ENCODE measurements at places on chromosomes 11 and 22.

GRCh38 chr11:113603277-113604059 is 102.6 kb downstream of the TMPRSS5 start:
- DNase-seq: peak; percentile 51

GRCh38 chr11:61266602-61267001 is 25.6 kb downstream of the PGA5 start:
- DNase-seq: no peak

DNA sequence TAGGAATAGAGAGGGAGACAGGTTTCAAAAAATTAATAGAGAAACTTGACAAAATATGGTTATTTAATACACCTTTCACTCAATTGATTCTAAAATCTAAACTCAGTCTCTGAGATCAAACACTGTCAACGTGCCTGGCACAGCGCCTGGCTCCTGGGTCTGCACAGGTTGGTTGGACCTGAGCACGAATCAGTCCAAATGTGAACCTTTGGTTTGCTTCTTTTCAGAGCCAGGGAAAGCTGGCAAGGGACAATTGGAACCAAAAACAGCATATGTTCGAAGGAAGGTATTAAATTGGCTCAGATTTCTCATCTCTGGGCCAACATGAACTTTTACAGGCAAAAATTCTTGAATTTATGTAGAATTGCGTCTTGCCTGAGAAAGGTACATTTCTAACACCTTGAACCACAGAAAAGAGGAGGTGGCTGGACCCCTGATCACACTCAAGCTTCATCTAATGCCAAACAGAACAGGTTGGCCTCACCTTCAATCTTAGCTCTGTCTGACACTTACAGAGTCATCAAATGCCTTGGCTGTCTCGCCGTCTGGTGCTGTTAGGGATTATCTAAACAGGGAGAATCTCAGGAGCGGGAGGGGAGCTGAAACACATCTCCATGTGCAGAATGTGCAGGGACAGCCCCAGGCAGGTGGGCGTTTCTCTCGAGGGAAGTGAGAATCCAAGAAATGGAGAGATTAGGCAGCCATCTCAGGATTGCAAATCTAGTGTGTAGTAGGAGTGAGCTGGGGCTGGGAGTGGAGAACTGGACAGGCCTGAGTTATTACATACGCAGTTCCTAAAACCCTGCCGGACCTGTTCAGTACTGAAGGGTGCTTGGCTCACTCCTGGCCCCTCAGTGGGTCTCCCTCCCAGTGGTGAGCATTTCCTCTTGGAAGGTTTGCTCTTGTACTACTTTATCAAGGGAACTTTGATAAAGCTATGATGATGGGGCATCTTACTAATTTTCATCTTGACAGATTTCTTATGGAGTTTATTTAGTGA is 442.2 kb upstream of the B3GAT1 start:
- DNase-seq: no peak

GRCh38 chr11:111792955-111793500 is 26.8 kb upstream of the PPP2R1B start:
- DNase-seq: no peak

GRCh38 chr11:14259186-14259784 is 99.7 kb downstream of the RRAS2 start:
- no peak for DNase-seq

- no peak for DNase-seq
These were observed 305.5 kb downstream of the DDX10 start for GRCh38 chr11:108970221-108970991.

DNA sequence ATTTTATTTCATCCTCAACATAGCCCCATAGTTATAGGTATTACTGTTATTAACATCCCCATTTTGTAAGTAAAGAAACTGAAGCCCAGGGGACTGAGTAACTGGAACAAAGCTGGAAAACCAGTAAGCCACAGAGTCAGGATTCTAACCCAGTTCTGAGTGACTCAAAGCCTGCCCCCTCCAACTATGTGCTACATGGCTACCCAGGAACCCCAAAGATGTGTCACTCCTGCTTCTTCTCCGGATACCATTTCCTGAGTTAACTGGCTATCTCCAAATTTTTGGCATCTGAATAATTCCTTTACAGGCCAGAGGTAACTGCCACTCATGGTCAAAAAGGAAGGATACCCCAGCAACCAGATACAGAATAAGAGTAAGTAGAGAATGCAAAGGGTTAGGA is 43.6 kb downstream of the TENM4 start:
- DNase-seq: no peak

GRCh38 chr11:67357831-67358670 is 4.7 kb upstream of the POLD4 start:
- no peak for DNase-seq

- DNase-seq: no peak
These were observed 57.2 kb downstream of the DDI1 start for GRCh38 chr11:104093426-104094280.

DNA sequence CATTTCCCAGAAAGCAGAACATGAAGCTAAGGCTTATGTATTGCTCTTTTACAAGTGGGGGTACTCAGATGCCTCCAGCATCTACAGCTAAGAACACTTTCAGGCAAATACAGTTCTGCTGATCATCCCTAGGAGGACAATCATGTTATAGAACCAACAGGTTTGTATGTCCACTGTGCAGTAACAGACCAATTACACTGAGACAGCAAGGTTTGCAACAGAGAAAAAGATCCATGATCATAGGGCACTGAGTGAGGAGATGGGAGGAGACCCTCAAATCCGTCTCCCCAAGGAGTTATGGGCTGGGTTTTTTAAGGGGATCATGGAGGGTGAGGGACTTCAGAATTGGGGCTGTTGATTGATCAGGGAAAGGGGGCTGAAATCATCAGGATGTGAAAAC is 39.1 kb upstream of the GRK3 start:
- no peak for DNase-seq

- DNase-seq: no peak
These were observed 171.1 kb downstream of the CADM1 start for GRCh38 chr11:115333121-115333520.

GRCh38 chr11:82767123-82767522 is 33.5 kb upstream of the FAM181B start:
- DNase-seq: no peak

GRCh38 chr11:8709002-8709672 is 26.5 kb downstream of the RPL27A start:
- DNase-seq: peak; percentile 83

- DNase-seq: peak; percentile 6
These were observed 80.5 kb downstream of the CLPB start for GRCh38 chr11:72353861-72354260.

GRCh38 chr11:11731311-11732083 is 109.7 kb upstream of the GALNT18 start:
- peak; percentile 30 for DNase-seq

- DNase-seq: no peak
These were observed 13.6 kb upstream of the OR56B1 start for GRCh38 chr11:5722622-5723021.

DNA sequence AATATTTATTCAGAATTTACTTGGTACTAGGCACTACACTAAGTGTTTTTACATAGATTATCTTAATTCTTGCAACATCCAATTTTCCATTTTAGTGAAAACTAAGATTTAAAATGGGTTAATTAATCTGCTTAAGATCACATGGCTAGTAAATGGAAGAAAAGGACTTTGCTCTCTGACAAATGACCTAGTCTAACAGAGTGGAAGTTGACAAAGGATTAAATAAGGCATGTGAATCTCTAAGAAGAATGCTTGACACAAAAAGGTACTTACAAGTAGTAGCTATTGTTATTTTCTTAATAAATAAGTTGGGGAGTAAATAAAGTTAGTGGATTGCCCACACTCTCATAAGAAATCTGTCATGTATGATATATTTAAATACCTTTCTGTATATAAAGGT is 584.8 kb downstream of the DLG2 start:
- DNase-seq: no peak

GRCh38 chr22:31692186-31692886 is 30.3 kb upstream of the PISD start:
- DNase-seq: no peak

DNA sequence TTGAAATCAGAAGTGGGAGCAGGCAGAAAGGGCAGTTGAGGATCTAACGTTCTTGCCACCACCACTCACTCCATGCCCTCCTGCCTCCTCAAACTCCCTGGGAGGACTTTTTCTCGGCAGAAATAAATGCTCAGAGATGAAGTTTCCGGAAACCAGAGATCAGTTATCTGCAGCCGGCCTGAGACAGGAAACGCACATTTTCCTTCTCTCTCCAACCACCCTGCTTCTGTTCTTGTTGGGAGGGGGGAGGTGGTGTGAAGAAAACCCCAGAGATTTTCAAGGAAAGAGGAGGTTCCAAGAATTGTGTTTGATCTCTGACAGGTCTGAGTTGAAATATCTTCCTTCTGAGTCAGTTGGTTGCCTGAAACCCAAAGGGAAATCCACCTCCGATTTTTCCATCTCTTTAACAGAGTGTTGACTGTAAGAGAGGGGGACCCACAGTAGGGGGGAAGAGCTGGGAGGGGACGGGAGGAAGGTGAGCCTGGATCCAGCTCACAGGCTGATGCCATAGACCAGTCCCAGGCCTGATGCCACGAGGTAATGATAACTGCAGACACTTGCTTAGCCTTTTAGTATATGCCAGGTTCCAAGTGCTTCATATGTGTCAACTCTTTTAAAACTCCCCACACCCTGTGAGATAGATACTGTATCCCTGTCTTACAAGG is 100.8 kb downstream of the TRAF6 start:
- DNase-seq: no peak

GRCh38 chr22:46866591-46866990 is 104.1 kb downstream of the TBC1D22A start:
- peak; percentile 24 for DNase-seq

DNA sequence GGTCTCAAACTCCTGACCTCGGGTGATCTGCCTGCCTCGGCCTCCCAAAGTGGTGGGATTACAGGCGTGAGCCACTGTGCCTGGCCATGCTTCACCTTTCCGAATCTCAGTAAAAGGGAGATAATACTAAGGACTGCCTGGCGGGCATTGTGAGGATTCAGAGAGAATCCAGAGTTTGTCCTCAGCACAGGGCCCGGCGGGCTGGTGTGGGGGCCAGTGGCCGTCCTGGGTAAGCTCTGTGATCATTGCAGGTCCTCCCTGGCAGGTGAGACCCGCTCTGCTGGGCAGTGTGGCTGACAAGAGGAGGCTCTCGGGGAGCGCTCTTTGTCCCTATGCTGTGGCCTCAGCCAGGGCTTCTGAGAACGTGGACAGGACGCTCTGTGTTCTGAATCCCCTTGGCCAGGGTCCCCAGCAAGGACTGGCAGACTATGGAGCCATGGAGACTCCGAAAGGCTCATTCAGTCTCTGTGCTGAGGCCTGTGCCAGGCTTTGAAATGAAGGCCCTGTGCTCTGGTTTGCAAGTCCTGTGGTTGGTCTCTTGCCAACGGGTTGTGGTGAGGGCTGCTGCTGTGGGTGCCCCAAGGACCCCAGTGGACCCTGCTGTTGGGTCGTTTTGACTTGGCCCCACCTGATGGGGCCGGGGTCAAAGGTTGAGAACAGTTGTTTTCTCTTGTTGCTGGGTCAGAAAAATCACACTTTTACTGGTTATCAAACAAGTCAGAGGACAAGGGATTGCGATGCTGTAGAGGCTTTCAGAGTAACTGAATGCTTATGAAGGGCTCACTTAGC is 2.1 kb downstream of the TPCN2 start:
- no peak for DNase-seq

GRCh38 chr11:74681686-74682651 is 49.3 kb downstream of the CHRDL2 start:
- DNase-seq: no peak

GRCh38 chr11:95147364-95147905 is 57.8 kb downstream of the ENDOD1 start:
- DNase-seq: peak; percentile 62

GRCh38 chr22:37925767-37926166 is 19.7 kb downstream of the MICALL1 start:
- DNase-seq: no peak

DNA sequence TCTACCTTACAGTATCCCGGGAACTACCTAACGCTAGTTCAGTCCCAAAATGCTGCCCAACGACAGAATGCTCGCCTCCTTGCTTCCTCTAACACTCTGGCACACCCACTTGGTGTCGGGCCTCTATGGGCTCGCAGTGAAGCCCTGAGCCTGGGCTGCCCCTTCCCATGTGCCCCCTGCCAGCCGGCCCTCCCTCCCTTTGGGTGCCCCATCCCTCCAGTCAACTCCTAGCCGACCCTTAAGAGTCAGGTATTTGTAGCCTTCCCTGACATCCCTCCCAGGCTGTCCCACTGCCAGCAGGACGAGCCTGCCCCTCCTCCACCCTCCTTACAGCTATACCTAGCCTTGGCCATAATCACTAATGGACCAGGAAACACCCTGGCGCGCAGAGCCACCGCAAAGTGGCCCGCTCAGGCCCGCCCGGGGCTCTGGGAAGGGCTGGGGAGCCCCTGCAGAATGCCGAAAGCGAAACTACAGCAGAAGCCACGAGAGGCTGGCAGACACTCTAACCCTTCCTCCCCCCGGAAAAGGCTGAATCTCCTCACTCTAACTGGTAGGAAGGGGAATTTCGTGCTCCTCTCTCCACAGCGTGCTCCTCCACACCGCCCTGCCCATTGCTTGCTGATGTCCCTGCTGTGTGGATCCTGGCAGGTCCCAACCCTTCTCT is 8.2 kb downstream of the CBX7 start:
- peak; percentile 25 for DNase-seq

GRCh38 chr11:36150986-36151385 is 138.2 kb downstream of the COMMD9 start:
- DNase-seq: peak; percentile 47

DNA sequence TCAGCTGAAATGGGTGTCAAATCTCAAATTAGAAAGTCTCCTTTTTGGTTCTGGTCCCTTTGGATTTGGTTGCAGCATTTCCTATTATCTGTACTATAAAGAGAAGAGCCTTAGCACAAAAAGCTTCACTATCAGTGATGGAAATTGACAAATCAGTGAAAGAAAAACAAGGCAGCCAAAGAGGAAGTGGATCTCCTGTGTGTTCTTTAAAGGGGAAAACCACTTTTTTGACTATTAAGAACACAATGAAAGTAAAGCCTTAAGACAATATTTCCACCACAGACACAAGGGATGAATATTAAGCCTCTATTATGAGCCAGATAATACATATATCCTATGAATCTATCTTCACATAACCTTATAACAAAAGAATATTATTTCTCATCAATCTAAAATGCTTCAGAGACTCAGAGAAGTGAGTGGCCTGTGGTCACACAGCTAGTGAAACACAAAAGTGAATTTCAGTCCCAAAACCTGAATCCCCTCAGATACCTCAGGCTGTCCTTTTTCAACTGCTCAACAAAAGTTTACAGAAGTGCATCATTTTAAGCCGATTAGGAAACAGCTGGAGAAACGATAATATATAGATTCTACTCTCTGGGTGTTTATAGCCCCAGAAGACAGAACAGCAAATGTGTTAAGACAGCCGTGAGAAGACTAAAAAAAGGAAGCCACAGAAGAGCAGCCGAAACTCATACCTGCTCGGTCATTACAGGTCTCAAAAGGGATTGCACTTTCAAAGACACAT is 24.4 kb upstream of the FSHB start:
- DNase-seq: no peak
